Activated CD4-positive, alpha-beta T cell treated with anti-CD3 and anti-CD28 coated beads, Interleukin-2, Interleukin-4, amounts not matched to agents 100 ng/mL and 50 ng/mL, durations not matched to agents 16 hours and 8 hours (primary cell): ENCODE measurements at places on chromosomes 6 and 20.

- DNase-seq, result no peak
These were observed 572 bp downstream of the SLC2A4RG start for GRCh38 chr20:63740070-63740626.

- DNase-seq, result no peak
These were observed 31.1 kb upstream of the DLGAP4 start for GRCh38 chr20:36275011-36275410.

DNA sequence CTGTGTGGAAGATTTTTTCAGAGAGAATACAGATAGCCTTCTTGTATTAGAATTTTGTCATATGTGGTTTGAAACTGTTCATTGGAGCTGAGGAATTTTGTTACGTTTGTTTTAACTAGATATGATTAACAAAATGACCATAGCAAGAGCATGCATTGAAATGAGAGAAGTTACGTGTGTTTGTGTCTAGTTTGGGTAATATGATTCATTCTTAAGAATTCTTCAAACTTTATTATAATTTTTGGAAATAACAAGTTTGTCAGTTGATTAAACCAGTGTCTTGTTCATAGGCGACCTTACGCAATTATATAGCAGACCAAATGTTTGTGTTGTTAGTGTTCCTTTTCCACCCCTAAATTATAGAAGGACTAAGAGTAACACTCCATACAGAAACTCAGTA, 5.5 kb downstream of the GMNN start:
- DNase-seq, result no peak

DNA sequence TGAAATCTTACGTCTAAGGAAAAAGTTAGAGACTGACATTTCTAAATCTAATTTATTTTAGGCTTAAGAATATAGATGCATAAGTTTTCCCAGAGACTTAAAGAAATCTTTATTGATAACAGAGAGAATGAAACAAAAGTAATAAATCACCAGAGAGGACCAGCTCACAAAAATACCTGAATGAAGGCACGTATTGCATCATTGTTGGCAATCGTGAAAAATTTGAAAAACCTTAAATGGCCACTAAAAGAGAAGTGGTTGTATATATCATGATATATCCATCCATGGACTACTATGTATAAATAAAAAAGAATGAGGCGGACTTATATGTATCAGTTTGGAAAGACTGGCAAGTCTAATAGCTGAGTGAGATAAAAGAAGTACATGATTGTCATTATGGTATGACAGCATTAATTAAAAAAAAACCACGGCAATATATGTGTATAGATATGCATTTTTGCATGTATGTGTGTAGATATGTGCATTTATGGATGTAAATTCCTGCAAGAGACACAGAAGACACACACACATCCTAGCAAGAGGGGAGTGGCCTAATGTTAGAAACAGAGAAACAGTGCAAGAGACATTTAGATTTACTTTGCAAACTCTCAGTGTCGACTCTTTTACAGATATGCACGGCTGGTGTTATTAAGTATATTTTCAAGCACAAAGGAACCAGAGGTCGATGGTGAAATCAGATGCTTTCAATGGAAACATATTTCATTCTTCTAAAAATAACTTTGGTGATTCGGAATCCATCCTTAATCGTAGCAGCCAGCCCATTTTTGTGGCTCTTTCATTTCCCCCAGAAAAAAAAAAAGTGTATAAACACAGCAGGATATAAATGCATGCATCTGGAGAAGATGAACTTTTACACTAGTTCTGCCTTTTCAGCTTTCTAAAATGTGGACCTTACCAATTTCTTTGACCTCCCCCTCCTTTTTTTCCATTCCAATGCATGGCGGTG, 156.1 kb upstream of the SALL4 start:
- DNase-seq, result no peak

GRCh38 chr6:15508931-15509330, 153.9 kb downstream of the DTNBP1 start:
- DNase-seq, result no peak

DNA sequence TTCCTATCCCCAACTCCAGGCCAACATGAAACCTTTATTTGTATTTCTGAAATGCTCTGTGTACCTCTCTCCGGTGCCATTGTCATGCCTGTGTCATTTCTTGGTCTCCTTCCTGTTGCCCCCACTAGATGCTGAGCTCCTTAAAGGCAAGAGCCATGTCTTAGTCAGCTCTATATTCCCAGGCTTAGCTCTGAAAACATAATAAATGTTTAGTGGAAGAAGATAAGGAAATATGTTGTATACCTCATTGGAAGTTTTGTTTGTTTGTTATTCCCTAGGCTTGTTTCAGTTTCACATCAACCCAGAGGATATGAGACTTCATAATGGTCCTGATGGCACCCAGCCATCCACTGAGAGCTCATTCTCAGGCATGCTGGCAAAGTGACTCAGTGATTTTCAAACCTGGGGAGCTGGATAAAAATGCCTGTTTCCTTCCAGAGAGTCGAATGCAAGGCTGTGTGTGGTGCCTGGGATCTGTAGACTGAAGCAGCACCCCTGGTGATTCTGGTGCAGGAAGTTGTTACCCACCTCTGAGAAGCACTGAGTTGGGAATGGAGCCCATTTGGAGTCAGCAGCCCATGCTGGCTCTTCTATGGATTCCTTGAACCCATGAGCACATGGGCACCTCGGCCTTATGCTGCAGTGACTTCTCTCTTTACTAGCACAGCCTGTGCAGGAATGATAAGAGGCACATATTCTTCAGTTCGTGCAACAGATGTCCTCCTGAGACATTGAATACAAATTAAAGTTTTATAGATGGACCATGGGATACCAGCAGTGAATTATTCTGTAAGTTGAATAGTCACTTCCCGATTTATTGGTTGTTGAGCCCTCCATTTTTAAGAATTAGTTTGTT, 205.2 kb downstream of the FARS2 start:
- no peak for DNase-seq

DNA sequence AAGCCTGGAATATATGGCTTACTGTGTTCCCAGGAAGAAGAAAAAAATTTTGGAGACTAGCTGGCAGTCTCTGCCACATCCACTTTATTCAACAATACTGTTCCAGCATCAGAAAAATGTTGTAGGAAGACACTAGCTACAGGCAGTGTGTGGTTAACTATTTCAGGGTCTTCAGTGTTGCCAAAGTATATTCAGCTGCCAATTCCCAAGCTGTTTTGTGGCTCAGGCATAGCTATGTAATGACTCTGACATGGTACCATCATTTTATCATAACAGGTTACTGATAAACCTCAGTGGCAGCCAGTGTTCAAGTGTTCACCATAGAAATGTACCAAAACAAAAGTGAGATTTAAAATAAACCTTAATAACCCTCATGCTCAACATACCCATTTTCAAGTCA, 503.1 kb downstream of the ADGRB3 start:
- no peak for DNase-seq

- DNase-seq, result no peak
These were observed 3.2 kb downstream of the EDN1 start for GRCh38 chr6:12293235-12293930.

GRCh38 chr6:79543886-79544285, 6.7 kb upstream of the LCA5 start:
- DNase-seq, result no peak

- DNase-seq, result no peak
These were observed 397.5 kb downstream of the HDGFL1 start for GRCh38 chr6:22966691-22967422.

DNA sequence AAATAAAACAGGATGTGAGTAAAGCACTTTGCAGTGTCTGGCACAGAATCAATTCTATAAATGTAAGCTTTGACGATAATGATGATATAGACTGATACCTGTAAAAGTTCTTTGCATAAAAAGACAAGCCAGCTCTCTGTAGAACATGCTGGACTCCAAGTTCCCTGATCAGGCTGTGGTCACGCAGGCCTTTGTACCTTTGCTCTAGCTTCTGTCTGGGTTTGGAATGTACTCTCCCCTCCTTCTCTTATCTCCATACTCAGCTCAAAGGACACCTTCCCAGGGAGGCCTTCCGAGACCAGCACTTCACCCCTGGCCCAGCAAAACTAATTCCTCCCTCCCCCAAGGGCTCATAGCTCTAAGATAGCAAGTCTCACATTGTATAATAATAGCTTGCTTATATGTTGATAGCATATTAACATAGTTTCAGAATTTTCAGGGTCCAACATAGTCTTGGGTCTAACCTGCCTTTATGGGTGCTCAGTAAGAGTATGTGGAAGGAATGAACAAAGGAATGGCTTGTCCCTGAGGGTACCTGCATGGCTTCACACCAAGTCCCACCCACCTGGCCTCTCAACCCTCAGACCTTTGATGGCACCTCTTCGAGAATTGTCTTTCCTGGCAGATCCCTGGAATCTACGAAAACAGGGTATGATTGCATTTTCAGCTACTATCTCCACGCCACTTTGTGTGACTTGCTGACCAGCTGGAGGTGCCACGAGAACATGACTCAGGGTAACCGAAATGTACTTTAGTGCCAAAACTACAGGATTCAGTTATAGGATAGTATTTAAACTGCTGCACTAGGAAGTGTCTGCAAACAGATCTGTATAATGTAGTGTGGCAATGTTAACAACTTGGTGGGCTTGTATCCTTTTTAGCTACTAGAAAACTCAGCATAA, 41.7 kb upstream of the PIM1 start:
- DNase-seq, result no peak

GRCh38 chr6:137536104-137536773, 42.0 kb upstream of the OLIG3 start:
- peak; percentile 70 for DNase-seq

DNA sequence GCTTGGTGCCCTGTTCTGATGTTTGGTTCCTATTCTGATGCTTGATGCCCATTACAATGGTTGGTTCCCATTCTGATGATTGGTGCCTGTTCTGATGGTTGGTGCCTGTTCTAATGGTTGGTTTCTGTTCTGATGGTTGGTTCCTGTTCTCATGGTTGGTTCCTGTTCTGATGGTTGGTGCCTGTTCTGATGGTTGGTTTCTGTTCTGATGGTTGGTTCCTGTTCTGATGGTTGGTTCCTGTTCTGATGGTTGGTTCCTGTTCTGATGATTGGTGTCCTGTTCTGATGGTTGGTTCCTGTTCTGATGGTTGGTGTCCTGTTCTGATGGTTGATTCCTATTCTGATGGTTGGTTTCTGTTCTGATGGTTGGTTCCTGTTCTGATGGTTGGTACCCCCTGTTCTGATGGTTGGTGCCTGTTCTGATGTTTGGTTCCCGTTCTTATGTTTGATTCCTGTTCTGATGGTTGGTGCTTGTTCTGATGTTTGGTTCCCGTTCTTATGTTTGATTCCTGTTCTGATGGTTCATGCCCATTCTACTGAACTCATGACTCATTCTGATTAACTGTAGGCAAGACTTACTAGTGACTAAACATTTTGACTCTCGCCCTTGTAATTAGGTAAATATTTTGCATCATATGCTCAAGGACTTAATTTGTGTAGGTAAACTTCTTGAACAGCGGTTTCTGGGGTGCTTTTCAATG, 146.2 kb downstream of the DLL1 start:
- no peak for DNase-seq

GRCh38 chr20:50029697-50030461, 47.1 kb downstream of the SNAI1 start:
- no peak for DNase-seq
